ENCODE measurements at places on chromosomes 12 and 14. TPM values are rescaled to one million over a fixed set of nuclear protein-coding genes. Genes with fewer than 3 reads are reported as not detected.
A peak's percentile ranks its signal among the peaks of the same experiment; 100 is the strongest.

GRCh38 chr12:121314431-121314830 is 17.9 kb upstream of the CAMKK2 start:
- no peaks in the 10 kb centered on the region for H3K4me1 ChIP-seq
- no peak overlapping the region for H3K4me3 ChIP-seq
- DNase-seq = no peak

- H3K27ac ChIP-seq = no peak overlapping the region
- H3K27me3 ChIP-seq = no peaks in the 10 kb centered on the region
- H3K4me1 ChIP-seq = no peaks in the 10 kb centered on the region
- H3K36me3 ChIP-seq = no peaks in the 10 kb centered on the region
These were observed 290.7 kb downstream of the NPAS3 start for GRCh38 chr14:33229269-33229929.

DNA sequence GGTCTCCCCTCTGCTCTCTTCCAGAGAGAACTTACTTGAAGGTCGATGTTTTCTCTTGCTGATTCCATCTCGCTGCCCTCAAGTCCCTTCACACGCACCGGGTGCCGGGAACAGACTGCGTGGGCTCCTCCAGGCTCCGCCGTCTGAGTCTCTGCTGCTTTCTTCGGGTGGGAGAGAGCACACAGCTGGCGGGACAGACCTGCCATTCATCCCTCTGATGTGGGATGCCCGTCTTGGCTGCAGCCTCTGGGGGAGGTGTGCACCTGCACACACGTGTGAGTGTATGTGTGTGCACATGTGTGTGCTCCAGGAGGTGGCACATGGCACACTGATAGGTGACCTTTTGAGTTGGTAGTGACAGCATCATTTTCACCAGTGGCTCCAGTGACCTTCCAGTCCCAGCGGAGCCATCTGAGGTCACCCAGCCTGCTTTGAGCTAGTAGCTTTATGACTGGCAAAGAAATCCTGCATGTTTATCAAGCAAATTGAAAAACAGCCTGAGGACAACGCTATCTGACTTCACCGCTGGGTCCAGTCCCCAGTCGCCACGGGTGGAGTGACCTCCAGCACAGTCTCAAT is at the start of gene NINJ2:
Gene NINJ2, minus strand, starts transcription at position 153 of the 579 bp plus-strand sequence. Its CDS starts 85 bp downstream, at position 68.
- H3K4me3 ChIP-seq = no peak within 1 kb of the TSS
- H3K27me3 ChIP-seq = no peaks in the 10 kb centered on the region
- H3K27ac ChIP-seq = no peak within 1 kb of the TSS
- H3K36me3 ChIP-seq = no peaks in the 10 kb centered on the region
- DNase-seq = no peak

- no peak overlapping the region for H3K4me3 ChIP-seq
These were observed 4.2 kb upstream of the TMEM30B start for GRCh38 chr14:61285364-61285763.

DNA sequence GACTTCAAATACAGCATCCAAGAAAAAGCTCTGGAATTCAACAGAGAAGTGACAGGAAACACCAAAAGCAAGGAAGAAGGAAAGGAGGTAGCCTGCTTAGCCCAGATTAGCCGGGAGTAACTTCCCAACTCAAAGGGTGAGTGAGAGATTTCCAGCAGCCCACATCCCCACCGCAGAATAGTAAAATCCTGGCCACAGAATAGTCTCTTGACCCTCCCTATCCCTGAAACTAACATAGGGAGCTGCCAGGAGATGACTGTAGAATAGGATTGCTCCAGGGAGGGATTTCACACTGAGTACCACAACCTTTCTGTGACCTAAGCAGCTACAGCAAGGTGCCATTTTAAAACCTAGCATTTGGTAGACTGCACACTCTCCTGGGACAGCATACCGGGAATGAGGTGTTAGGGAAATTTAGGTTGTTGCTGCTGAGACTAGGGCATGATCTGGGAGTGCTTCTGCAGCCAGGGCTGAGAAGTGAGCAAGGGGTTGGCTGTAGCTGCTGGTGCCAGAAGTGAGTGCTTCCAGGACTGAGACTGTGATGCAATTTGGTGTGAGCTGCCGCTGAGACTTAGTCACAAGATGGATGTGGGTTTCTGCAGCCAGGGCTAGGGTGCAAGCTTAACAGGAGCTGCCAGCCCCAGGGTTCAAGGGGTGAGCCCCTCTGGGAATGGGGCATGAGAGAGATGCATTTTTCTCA is 66.0 kb downstream of the TMTC3 start:
- DNase-seq = no peak
- no peaks in the 10 kb centered on the region for H3K4me1 ChIP-seq
- no peak overlapping the region for H3K27ac ChIP-seq
- H3K27me3 ChIP-seq = no peaks in the 10 kb centered on the region
- H3K36me3 ChIP-seq = no peaks in the 10 kb centered on the region

DNA sequence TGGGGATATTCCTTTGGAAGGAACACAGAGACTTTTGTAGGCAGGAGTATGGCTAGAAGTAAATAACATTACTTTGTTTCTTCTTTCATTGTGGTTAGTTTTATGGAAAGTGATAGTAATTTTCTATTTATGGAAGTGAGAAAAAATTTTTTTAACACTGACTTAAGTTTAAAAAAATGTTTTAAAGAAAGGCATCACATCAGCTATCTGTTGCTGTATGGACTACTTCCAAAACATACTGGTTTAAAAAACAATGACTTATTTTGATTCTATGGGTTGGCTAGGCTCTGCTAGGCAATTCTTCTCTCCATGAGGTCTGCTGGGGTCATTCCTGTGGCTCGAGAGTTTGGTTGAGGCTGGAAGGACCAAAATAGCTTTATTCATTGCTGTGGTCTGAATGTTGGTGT is 31.7 kb upstream of the SLC38A2 start:
- no peaks in the 10 kb centered on the region for H3K27me3 ChIP-seq
- H3K4me3 ChIP-seq = no peak overlapping the region
- peaks cover 20% of the 10 kb centered on the region for H3K4me1 ChIP-seq

- no peaks in the 10 kb centered on the region for H3K36me3 ChIP-seq
- no peak overlapping the region for H3K4me3 ChIP-seq
- H3K4me1 ChIP-seq = no peaks in the 10 kb centered on the region
- no peaks in the 10 kb centered on the region for H3K27me3 ChIP-seq
These were observed 213.9 kb downstream of the RAD51B start for GRCh38 chr14:68033336-68033932.

GRCh38 chr12:50351120-50352043 is 45.0 kb downstream of the FAM186A start:
- no peak for DNase-seq
- H3K36me3 ChIP-seq = no peaks in the 10 kb centered on the region
- no peak overlapping the region for H3K27ac ChIP-seq
- no peaks in the 10 kb centered on the region for H3K4me1 ChIP-seq

DNA sequence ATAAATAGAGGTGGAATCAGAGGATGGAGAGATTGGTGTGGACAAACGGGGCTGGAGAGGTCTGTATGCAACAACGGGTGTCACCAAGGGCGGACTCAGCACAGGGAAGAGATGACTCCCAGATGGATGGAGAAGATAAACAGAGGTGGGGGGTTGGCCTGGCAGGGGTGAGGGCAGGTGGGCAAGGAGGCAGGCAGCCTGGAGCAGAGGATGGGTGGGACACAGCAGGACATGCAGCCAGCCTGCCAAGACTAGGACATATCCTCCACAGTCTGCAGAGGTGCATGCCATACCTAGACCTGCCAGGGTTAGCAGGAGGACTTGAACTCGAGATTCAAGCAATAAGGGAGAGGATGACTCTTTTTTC is 56.2 kb downstream of the TTC7B start:
- H3K27ac ChIP-seq = peak overlapping the region; percentile 71
- no peak overlapping the region for H3K4me3 ChIP-seq
- DNase-seq = no peak
- peaks cover 29% of the 10 kb centered on the region for H3K4me1 ChIP-seq
- no peaks in the 10 kb centered on the region for H3K27me3 ChIP-seq

DNA sequence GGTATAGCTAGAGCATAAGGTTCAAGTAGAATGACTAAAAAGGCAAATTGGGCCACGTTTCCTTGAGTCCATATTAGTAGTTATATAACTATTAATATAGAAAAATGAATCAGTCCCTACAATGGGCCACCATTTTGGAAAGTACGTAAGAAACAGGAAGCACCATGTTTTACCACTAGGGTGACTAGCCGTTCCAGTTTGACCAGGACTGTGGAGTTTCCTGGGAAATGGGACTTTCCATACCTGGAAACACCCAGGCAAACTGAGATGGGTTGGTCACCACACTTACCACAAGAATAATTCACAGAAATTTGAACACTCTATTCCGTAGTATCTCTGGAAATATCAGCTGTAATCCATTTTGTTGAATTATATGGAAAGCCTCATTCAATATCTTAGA is 2.1 kb upstream of the MAGOHB start:
- H3K36me3 ChIP-seq = no peaks in the 10 kb centered on the region
- no peak overlapping the region for H3K4me3 ChIP-seq
- no peaks in the 10 kb centered on the region for H3K27me3 ChIP-seq
- H3K4me1 ChIP-seq = peaks cover 19% of the 10 kb centered on the region
- no peak overlapping the region for H3K27ac ChIP-seq

- H3K4me1 ChIP-seq = no peaks in the 10 kb centered on the region
- DNase-seq = no peak
- no peak overlapping the region for H3K4me3 ChIP-seq
These were observed 33.6 kb upstream of the SEL1L start for GRCh38 chr14:81567302-81567701.

- no peak overlapping the region for H3K4me3 ChIP-seq
- no peak overlapping the region for H3K27ac ChIP-seq
- H3K4me1 ChIP-seq = peaks cover 3% of the 10 kb centered on the region
- no peaks in the 10 kb centered on the region for H3K27me3 ChIP-seq
These were observed 9.5 kb downstream of the FANCM start for GRCh38 chr14:45145214-45145613.

GEMIN2 gene
- 14.9 TPM for polyA plus RNA-seq

C12orf56 gene
- not detected for polyA plus RNA-seq

DACT1 gene
- polyA plus RNA-seq = 3.5 TPM

BIN2 gene
- 100 TPM for polyA plus RNA-seq

FAM181A gene
- not detected for polyA plus RNA-seq
